Activated CD8-positive, alpha-beta memory T cell treated with anti-CD3 and anti-CD28 coated beads for 48 hours (primary cell): ENCODE measurements at places on chromosomes 3 and 15.

GRCh38 chr15:71743861-71744382 lies 66.4 kb upstream of the NR2E3 start:
- DNase-seq: no peak

GRCh38 chr3:12186515-12187286 lies 28.0 kb upstream of the TIMP4 start:
- no peak for DNase-seq

- DNase-seq: no peak
These were observed 809.2 kb downstream of the NAALADL2 start for GRCh38 chr3:175668300-175668699.

- DNase-seq: no peak
These were observed 308.8 kb upstream of the NR2E3 start for GRCh38 chr15:71501344-71502076.

DNA sequence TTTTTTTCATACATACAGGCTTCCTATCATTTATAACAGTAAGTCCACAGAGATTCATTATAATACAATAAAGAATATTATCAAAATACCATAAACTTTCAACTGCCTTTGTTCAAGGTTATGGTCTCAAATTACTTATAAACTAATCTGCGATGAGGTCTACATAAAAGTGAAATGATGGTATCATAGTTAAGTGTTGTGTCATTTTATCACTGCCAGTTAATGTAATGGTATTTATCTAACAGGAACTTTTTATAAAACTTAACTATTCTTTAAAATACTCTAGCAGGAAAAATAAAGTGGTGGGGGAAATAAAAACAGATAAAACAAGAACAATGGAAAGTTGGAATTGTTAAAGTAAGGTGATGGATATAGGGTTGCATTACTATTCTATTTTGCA lies 153.1 kb downstream of the OSBPL10 start:
- no peak for DNase-seq

DNA sequence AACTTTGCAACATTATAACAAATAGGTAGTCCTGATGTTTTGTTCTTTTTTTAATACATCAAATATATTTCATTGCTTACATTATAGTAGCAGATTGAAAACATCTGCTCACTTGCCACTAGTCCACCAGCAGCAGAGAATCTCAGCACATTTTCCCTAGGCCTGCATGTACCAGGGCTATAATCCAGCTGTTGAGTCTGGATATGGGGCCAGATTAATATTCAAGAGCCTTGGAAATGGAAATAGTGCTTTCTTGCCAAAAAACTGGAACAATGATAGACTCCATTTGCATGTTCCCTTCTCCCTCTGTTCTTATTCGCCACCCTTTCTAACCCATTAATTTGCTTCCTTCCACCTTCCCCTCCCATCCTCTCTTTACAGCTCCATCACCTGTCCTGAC lies 288.0 kb downstream of the EPHA3 start:
- no peak for DNase-seq

DNA sequence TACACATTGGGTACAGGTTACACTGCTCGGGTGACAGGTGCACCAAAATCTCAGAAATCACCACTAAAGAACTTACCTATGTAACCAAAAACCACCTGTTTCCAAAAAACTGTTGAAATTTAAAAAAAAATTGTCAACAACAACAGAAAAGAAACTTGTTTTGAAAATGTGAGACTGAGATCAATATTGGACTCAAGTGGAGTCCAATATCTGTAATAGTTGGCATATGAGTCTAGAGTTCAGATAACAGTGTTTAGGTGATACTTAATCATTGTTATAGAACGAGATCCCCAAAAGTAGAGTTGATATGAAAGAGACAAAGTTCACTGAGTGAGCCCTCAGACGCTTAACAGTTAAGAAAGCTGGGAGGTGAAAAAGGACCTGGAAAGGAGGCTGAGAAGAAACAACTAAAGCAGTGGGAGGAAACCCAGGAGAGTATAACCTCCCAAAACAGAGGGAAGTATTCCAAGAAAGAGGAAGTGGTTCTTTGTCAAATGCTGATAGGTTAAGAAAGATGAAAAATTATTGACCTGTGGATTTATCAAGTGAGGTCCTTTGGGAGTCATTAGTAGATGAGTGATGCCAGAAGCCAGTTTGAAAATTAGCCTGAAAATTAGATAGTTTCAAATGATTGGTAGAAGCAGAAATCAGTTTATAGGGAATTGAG lies 388.6 kb upstream of the DPH6 start:
- DNase-seq: no peak

DNA sequence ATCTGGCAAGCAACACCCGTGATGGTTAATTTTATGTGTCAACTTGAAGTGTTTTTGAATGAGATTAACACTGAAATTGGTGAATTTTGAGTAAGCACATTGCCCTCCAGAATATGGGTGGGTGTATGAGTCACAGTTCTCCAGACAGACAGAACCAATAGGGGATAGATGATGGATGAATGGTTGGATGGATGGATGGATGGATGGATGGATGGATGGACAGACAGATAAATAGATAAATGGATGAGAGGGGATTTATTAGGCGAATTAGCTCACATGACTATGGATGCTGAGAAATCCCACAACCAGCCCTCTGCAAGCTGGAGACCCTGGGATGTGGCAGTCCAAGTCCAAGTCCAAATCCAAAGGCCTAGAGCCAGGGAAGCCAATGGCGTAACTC lies 5.4 kb upstream of the VWA5B2 start:
- DNase-seq: no peak

- DNase-seq: no peak
These were observed 6.1 kb downstream of the MOBP start for GRCh38 chr3:39473452-39474125.

- no peak for DNase-seq
These were observed 260.9 kb downstream of the KLF13 start for GRCh38 chr15:31587583-31587982.

DNA sequence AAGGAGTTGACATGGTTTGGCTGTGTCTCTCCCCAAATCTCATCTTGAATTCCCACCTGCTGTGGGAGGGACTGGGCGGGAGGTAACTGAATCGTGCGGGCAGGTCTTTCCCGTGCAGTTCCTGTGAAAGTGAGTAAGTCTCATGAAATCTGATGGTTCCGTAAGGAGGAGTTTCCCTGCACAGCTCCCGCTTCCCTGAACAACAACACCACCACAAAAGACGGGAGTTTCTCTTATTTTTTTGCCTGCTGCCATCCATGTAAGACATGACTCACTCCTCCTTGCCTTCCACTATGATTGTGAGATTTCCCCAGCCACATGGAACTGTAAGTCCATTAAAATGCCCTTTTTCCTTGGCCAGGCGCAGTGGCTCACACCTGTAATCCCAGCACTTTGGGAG lies 22.7 kb downstream of the XXYLT1 start:
- no peak for DNase-seq

GRCh38 chr3:191473661-191474198 lies 12.8 kb downstream of the PYDC2 start:
- no peak for DNase-seq

GRCh38 chr3:155673421-155673820 lies 71.5 kb downstream of the PLCH1 start:
- DNase-seq: no peak

DNA sequence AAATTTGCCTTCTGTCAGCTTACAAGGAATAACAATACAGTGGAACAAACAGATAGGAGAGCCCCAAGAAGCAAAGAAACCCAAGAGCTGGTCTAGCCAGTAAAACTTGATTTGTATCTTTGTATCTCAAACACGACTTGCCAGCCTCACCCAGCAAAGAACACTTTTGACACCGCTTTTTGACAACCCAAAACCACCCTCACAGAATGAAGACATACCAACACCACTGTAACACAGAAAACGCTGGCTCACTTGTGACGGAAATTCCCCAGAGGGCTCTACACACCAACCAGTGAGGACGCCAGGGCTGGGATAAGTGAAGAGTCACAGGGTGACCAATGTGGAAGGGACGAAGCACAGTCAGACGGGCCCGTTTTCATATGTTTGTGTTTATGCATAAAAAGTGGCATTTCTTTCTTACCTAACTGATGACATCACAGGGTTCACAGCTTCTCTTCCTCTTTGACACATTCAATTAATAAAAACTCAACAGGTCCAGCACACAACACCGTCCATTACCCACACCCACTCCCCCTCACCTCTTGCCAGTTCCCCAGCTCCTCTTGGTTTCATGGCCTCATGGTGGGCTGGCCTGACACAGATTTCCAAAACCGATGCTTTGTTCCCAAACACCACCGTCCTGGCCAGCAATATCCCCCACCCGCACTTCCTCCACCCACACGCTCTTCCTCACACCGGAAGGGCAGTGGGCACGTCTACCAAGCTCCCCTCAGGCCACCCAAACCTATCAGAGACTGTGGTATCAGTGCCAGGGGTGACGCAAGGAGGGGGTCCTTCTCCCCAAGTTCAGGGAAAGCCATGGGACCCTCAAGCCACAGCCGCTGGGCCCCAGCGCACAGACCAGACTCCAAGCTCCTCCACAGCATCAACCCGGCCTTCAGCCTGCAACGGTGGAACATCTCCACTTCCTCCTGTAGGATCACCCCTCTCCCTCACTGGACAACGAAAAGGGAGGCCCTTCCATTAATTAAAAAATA lies 94.2 kb downstream of the ADAMTS17 start:
- DNase-seq: no peak

- DNase-seq: no peak
These were observed 165.3 kb downstream of the FNDC3B start for GRCh38 chr3:172204716-172205115.

DNA sequence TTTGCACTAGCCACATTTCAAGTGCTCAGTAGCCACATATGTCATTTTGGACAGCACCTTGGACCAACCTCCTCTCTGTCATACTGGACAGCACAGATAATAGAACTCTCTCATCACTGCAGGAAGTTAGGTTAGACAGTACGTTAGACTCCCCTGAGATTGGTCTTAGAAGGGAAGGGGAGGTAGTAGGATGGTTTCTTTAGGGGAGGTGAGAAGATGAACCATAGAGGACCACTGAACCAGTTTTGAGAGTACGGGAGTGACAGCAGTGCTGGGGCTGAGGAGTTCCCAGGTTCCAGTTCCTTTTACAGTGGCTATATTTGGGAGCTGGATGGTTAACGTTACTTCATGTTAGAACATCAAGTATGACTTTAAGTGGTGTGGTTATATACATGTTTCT lies 7.8 kb downstream of the LRCH3 start:
- no peak for DNase-seq

DNA sequence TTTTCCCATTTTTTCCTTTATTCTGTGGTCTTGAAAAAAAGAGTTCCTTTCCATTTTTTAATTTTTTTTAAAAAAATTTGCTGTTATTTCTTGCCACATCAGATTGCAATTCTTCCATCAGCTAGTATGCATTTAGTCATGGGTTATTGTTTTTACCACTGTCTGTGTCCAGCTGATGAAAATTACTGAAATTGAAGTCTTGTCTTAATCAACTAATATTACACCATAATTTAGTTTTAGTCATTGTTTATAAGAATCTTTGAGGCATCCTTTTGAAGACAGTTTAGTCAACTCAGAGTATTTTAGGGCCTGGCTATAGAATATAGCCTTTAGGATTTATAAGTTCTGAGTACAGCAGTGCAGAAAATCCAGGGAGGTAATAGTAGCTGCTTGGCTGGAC lies 172.1 kb downstream of the LRTM1 start:
- DNase-seq: no peak

DNA sequence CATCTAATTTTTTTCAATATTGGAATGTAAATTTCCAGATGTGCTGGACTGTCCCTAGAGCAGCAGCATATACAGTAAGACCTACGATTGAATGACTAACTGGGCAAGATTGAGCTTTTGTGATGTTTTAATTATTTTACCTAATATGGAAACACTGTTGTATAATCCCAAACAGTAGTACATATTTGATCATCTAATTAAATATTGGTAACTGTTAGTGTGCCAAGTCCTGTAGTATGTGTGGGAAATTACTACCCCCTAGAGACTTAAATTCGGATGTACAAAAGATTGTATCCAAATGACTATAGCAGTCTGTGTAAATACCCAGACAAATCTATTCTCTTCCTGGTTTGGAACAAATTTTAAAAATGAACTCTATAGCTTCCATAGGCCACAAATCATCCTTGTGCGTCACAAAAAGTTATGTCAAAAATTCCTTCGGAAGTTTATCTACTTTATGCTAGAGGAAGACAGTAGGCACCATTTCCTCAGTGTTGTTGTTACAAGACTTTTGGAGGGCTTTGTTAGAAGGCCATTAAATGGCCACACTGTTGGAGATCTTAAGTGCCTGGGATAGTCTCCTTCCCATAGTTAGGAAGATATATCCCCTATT lies 41.6 kb downstream of the NKIRAS1 start:
- DNase-seq: no peak

- no peak for DNase-seq
These were observed 9.8 kb downstream of the DPH3 start for GRCh38 chr3:16254916-16255315.

GRCh38 chr3:34305266-34305665 lies 506.8 kb downstream of the PDCD6IP start:
- no peak for DNase-seq

GRCh38 chr3:123660900-123661299 lies 76.0 kb upstream of the HACD2 start:
- DNase-seq: no peak

DNA sequence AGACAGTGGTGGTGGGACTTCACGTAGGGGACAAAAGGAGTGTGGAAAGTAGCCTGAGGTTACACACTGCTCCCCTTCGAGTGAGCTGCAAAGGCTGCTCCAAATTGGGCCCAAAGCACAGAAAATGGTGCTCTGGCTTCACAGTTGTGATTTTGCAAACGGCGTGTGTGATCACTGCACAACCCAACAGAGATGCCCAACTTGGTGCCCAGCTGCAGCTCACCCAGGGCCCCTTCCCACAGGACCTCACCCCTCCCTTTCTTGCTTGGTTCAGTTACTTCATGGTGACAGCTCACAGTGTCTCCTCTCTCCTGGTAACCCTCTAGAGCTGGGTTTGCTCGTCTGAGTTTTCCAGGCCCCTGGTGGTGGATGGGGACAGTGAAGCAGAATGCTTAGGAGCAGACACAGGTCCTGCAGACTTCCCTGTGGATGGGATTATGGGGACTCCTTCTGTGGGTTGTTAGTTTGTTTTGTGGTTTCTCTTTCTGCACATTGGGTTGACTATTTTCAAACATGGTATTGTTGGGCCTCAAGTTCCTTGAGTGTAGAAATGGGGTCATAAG lies 98.3 kb downstream of the TOP2B start:
- no peak for DNase-seq

DNA sequence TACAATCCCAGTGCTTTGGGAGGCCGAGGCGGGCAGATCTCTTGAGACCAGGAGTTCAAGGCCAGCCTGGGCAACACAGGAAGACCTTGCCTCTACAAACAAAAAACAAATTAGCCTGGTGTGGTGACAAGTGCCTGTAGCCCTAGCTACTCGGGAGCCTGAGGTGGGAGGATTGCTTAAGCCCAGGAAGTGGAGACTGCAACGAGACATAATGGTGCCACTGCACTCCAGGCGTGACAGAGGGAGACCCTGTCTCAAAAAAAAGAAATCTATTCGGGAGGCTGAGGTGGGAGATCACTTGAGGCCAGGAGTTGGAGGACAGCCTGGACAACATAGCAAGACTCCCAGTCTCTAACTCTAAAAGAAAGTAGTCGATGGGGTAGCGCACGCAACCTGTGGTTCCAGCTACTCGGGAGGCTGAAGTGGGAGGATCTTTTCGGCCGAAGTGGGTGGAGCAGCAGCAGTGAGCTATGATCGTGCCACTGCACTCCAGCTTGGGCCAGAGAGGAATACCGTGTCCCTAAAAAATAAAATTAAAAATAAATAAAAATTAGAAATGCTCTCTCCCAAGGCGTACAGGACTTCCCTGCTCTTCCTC lies 775 bp downstream of the C3orf33 start:
- no peak for DNase-seq
